T-helper 22 cell (primary cell): ENCODE measurements at places on chromosomes 12 and 14.

- no peak for DNase-seq
Observed at GRCh38 chr12:117587631-117588287, 226.3 kb upstream of the NOS1 start.

DNA sequence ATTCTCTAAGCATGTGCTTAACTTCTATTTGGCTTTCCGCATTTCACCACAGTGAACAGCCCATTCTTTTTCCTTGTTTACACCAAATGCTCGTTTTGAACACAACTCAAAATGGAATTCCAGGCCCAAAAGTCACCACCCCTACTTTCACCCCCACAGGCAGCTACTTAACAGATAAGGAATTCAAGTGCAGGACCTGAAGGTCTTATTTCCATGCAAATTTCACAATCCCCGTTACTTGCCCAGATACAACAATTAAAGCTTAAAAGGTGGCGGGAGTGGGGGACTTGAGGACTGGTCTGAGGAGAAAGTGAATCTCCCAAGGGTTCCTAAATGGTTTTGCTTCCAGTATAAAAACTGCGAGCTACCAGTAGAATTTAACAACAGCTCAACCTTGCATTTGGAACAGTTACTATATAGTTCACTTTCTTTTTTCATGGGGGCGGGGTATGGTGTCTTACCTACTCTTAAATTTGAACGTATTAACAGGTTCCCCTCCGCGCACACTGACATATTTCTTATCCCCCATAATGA is 3.7 kb downstream of the USP44 start:
- no peak for DNase-seq

GRCh38 chr14:103519837-103520212 is 2.8 kb downstream of the CKB start:
- DNase-seq: no peak

GRCh38 chr12:2832550-2833127 is 2.2 kb downstream of the NRIP2 start:
- DNase-seq: no peak

- no peak for DNase-seq
Observed at GRCh38 chr12:31853977-31854376, 105.2 kb upstream of the RESF1 start.
